Psoas muscle (tissue), 8 donors: ENCODE measurements at places on chromosomes 16 and 17. TPM values are rescaled to one million over a fixed set of nuclear protein-coding genes. Genes with fewer than 3 reads are reported as not detected.
A peak's percentile ranks its signal among the peaks of the same experiment; 100 is the strongest.

GRCh38 chr16:1163567-1164055 lies 10.7 kb downstream of the CACNA1H start:
- DNase-seq = no peak
- H3K4me1 ChIP-seq = peaks cover 11% of the 10 kb centered on the region
- H3K27ac ChIP-seq = no peak overlapping the region
- no peaks in the 10 kb centered on the region for H3K36me3 ChIP-seq
- no peak overlapping the region for H3K4me3 ChIP-seq
- no peaks in the 10 kb centered on the region for H3K27me3 ChIP-seq

- no peak overlapping the region for H3K27ac ChIP-seq
- H3K4me1 ChIP-seq = no peaks in the 10 kb centered on the region
- H3K4me3 ChIP-seq = no peak overlapping the region
- H3K27me3 ChIP-seq = peaks cover 3% of the 10 kb centered on the region
- no peak for DNase-seq
Observed at GRCh38 chr17:79406316-79406715, 204.5 kb downstream of the RBFOX3 start.

GRCh38 chr16:85017151-85017550 lies 5.8 kb upstream of the ZDHHC7 start:
- peaks cover 13% of the 10 kb centered on the region for H3K4me1 ChIP-seq
- H3K36me3 ChIP-seq = no peaks in the 10 kb centered on the region
- DNase-seq = no peak
- H3K4me3 ChIP-seq = no peak overlapping the region
- H3K27ac ChIP-seq = no peak overlapping the region

GRCh38 chr17:41801374-41802271 lies 10.1 kb downstream of the P3H4 start:
- H3K4me1 ChIP-seq = peaks cover 6% of the 10 kb centered on the region
- peak; percentile 79 for DNase-seq
- no peaks in the 10 kb centered on the region for H3K27me3 ChIP-seq
- no peaks in the 10 kb centered on the region for H3K36me3 ChIP-seq

DNA sequence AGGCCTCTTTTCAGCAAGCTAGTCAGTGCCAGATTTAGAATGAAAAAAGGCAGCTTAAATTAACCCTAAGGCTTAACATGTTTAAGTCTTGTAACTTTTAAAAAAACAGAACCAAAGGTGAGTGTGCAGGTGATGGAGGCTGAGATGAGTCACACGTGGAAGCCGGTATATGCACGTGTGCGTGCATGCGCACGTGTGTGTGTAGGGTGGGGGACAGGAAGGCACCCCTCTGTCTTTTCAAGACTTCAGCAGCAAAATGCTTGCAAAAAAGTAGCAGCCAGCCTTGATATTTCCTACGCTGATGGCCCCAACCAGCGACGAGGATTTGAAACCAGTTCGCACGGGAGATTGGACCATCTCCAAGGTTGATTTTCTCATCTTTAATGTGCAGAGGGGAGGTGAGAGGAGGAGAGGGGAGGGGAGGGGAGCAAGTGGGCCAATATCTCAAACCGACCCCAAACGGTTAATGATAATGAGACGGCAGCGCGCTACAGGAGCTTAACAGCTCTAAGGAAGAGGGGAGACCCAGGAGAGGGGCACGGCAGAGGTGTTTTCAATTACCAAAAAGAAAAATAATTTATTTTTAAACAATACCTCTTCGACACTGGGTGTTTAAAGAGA lies 154.7 kb downstream of the ZNF423 start:
- H3K4me1 ChIP-seq = peaks cover 30% of the 10 kb centered on the region
- H3K27me3 ChIP-seq = no peaks in the 10 kb centered on the region
- H3K4me3 ChIP-seq = no peak overlapping the region
- H3K36me3 ChIP-seq = no peaks in the 10 kb centered on the region

DNA sequence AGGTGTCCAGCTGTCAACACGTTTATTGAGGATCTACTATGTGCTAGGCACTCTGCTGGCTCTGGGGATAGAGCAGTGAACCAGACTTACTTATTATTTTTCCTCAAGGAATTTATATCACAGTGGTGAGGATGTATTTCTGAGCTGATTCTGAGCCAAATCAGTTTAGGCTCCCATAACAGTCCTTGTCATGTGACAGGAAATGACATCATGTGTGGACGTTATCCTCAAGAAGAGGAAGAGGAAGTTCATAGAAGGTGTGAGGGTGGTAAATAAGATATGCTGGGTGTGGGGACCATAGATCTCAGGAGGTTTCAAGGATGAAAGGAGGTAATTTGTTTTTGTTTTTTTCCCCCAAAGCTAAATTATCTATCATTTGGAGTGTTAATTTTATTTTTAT lies 873.5 kb upstream of the EEF2KMT start:
- no peak for DNase-seq
- H3K27ac ChIP-seq = no peak overlapping the region
- H3K27me3 ChIP-seq = no peaks in the 10 kb centered on the region
- no peaks in the 10 kb centered on the region for H3K36me3 ChIP-seq
- no peaks in the 10 kb centered on the region for H3K4me1 ChIP-seq

DNA sequence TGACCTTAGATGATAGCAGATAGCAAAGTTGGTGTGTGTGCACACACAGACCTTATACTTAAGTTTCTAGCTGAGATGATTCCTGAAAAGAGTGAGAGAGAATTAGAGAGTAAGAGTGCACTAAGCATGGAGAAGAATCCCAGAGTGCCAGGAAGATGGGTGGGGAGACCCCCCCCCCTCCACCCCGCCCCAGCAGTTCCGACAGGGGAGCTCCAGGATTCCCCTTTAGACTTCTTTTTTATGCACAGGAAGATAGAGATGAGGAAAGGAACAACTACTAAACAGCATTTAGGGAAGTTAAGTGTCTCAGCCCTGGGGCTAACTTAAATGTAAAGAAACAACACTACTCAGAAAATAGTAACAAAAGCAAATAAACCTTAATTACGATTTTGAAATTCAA lies 878.0 kb upstream of the GOT2 start:
- no peak overlapping the region for H3K27ac ChIP-seq
- H3K4me3 ChIP-seq = no peak overlapping the region
- no peaks in the 10 kb centered on the region for H3K27me3 ChIP-seq
- no peaks in the 10 kb centered on the region for H3K36me3 ChIP-seq

GRCh38 chr16:65069766-65070165 lies 52.1 kb downstream of the CDH11 start:
- no peak for DNase-seq
- no peaks in the 10 kb centered on the region for H3K36me3 ChIP-seq
- H3K4me1 ChIP-seq = peaks cover 28% of the 10 kb centered on the region
- peak overlapping the region; percentile 93 for H3K27ac ChIP-seq
- no peaks in the 10 kb centered on the region for H3K27me3 ChIP-seq
- no peak overlapping the region for H3K4me3 ChIP-seq

DNA sequence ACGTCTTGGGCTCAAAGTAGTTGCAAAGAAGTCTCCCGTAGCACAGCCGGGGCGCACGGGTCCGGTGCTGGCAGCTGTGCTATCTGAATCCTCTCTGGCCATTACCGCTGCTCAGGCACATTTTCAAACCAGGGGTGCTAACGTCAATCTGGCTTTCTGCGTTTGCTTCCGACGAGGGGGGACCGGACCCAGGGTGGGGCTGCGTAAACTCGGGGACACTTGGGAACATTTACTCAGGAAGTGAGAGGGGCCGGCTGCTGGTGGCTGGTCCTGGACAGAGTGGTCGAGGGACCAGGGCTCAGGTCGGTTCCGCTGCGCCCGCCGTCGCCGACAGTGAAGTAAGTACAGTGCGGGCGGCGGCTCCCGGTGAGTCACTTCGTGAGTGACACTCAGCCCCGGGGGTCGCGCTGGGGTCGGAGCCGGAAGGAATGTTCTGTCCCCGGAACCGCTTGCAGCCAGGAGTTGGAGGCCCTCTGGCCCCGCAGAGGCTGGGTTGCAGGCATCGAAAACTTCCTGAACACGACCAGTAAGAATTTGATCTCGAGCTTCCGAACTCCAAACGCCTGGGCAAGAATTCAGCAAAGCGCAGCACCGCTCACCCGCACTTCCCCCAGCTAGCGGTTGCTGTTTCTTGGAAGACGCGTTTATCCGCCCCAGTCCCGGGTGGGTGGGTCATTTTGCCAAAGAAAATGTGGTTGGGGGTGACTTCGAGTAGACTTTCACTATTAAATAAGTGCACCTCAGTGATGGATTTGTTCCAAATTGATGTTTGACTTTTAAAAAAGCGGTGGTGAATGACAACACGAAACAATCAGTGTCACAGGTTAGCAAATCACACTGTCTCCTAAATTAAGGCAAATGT lies 1.4 kb upstream of the HS3ST3B1 start:
- H3K36me3 ChIP-seq = no peaks in the 10 kb centered on the region
- H3K4me3 ChIP-seq = peak overlapping the region; percentile 30
- H3K4me1 ChIP-seq = peaks cover 13% of the 10 kb centered on the region
- H3K27ac ChIP-seq = no peak overlapping the region
- peaks cover 93% of the 10 kb centered on the region for H3K27me3 ChIP-seq

GRCh38 chr17:69828087-69828486 lies 246.9 kb upstream of the KCNJ16 start:
- H3K27me3 ChIP-seq = no peaks in the 10 kb centered on the region
- peak overlapping the region; percentile 25 for H3K27ac ChIP-seq
- peak; percentile 61 for DNase-seq
- peaks cover 10% of the 10 kb centered on the region for H3K4me1 ChIP-seq
- H3K4me3 ChIP-seq = no peak overlapping the region
- no peaks in the 10 kb centered on the region for H3K36me3 ChIP-seq

DNA sequence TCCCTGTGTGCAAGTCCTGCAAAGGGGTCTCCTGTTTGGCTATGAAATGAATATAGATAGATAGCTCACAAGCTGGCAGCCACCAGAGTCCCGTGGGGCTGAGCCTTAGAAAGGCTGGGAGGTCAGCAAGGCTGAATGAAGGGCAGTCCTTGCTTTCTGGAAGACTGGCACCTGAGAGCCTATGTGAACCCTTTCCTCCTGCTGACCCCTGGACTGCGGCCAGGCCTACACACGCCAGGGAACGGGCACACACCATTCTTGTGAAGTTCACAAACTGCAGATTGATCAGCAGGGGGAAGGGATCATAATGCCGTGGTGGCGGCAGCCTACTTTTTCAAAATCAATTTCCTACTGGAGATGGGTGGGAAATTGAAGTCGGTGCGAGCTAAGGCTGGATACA lies 985 bp upstream of the C17orf107 start:
- no peak overlapping the region for H3K4me3 ChIP-seq
- H3K36me3 ChIP-seq = no peaks in the 10 kb centered on the region
- no peak overlapping the region for H3K27ac ChIP-seq
- peaks cover 8% of the 10 kb centered on the region for H3K4me1 ChIP-seq

- DNase-seq = no peak
- no peak overlapping the region for H3K4me3 ChIP-seq
- peaks cover 94% of the 10 kb centered on the region for H3K36me3 ChIP-seq
Observed at GRCh38 chr17:39549747-39550573, 57.8 kb downstream of the NEUROD2 start.

DNA sequence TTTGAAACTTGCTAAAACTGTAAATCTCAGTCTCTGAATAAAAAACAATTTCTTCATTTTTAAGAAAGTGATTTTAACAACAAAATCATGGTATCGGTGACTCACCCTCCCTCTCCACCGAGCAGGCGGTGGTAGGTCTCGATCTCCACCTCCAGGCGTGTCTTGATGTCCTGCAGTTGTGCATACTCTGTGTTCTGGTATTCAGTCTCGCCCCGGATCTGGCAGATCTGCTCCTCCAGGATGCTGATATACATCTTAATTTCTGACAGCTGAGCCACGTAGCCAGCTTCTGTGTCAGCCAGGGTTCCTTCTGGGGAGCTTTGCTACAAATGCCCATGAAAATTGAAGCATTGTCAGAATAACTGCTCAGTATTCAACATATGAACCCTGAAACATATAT lies 15.4 kb upstream of the KRT24 start:
- no peaks in the 10 kb centered on the region for H3K4me1 ChIP-seq
- H3K27ac ChIP-seq = no peak overlapping the region
- no peaks in the 10 kb centered on the region for H3K36me3 ChIP-seq
- H3K4me3 ChIP-seq = no peak overlapping the region
- no peaks in the 10 kb centered on the region for H3K27me3 ChIP-seq
- DNase-seq = no peak

DNA sequence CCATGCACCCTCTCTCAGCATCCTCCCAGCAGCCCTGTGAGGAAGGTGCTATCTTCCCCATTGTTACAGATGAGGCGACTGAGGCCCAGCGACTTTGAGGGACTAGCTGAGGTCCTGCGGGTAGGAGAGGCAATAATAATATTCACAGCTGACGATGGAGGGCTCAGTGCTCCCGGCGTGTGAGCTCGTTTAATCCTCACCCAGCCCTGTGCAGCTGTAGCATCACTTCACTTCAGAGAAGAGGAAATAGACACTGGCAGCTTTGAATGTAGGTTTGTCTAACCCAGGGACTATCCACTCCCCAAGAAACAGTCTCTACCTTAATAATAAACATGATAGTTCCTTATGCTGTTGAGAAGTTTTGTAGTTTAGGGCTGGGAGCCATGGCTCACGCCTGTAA lies 21.6 kb downstream of the LASP1 start:
- no peak for DNase-seq
- no peak overlapping the region for H3K27ac ChIP-seq

- no peak overlapping the region for H3K4me3 ChIP-seq
- no peaks in the 10 kb centered on the region for H3K27me3 ChIP-seq
- no peak for DNase-seq
- H3K36me3 ChIP-seq = no peaks in the 10 kb centered on the region
- H3K27ac ChIP-seq = no peak overlapping the region
- H3K4me1 ChIP-seq = no peaks in the 10 kb centered on the region
Observed at GRCh38 chr16:16111639-16112038, 111.7 kb downstream of the ABCC6 start.

DNA sequence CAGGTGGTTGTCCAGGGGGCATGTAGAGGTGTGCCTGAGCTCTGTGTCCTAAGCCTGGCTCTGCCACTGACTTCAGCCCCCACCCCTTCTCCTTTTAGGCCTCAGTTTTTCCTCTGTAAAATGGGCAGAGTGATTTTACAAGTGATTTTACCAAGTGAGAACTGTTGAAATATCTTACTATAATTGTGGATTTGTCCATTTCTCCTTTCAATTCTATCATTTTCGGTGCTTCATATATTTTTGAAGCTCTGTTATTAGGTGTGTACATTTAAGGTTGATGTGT lies 21.7 kb upstream of the HOXB9 start:
- H3K4me1 ChIP-seq = no peaks in the 10 kb centered on the region
- H3K27ac ChIP-seq = no peak overlapping the region
- peaks cover 96% of the 10 kb centered on the region for H3K27me3 ChIP-seq
- no peak overlapping the region for H3K4me3 ChIP-seq
- DNase-seq = no peak
- H3K36me3 ChIP-seq = no peaks in the 10 kb centered on the region

Gene SPNS2
- total RNA-seq = 7.1 TPM

Gene ABCC11
- total RNA-seq = 0.18 TPM

Gene KRT25
- not detected for total RNA-seq

Gene KRTAP4-9
- not detected for total RNA-seq

Gene SDK2
- 2.8 TPM for total RNA-seq

Gene SEC14L5
- total RNA-seq = 0.88 TPM
